ENCODE measurements at places on chromosomes 5 and 9. TPM values are rescaled to one million over a fixed set of nuclear protein-coding genes. Genes with fewer than 3 reads are reported as not detected.
A peak's percentile ranks its signal among the peaks of the same experiment; 100 is the strongest.

Gene TUBB4B
- total RNA-seq: 599 TPM

DNA sequence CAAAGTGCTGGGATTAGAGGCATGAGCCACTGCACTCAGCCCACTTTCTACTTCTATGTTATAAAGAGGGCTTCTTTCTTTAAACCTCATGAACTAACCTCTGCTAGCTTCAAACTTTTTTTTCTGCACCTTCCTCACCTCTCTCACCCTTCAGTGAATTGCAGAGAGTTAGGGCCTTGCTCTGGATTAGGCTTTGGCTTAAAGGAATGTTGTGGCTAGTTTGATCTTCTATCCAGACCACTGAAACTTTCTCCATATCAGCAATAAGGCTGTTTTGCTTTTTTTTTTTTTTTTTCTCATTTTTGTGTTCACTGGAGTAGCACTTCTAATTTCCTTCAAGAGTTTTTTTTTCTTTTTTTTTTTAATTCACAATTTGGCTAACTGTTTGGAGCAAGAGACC is 216.4 kb upstream of the MAP3K1 start:
- no peaks in the 10 kb centered on the region for H3K27me3 ChIP-seq
- no peaks in the 10 kb centered on the region for H3K4me1 ChIP-seq
- H3K27ac ChIP-seq: no peak overlapping the region
- H3K36me3 ChIP-seq: no peaks in the 10 kb centered on the region
- DNase-seq: no peak

Gene SLC6A18
- total RNA-seq: not detected

Gene EMB
- total RNA-seq: 5.4 TPM

Gene PCDHGB7
- 0.44 TPM for total RNA-seq

DNA sequence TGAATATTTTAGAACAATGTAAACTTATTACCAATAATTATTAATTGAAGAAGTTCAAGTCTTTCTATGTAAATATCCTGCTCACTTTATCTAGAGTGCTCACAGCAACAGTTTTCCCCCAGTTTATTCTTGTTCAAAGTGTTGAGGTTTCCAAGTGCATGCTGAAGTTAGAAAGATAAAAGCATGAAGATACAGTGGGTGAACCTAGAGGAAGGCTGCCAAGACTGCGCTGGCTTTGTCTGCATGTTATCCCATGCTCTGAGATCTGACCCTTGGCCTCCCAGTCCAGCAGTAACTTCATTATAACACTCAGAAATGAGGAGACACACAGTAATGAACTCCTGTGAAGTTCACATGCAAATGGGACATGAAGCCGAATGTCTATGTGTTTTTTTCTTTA is 76.0 kb upstream of the PIP5K1B start:
- no peak for DNase-seq
- no peak overlapping the region for H3K27ac ChIP-seq
- H3K4me1 ChIP-seq: no peaks in the 10 kb centered on the region
- peaks cover 65% of the 10 kb centered on the region for H3K27me3 ChIP-seq
- no peaks in the 10 kb centered on the region for H3K36me3 ChIP-seq

GRCh38 chr9:112097712-112098688 is 77.1 kb downstream of the SUSD1 start:
- peak; percentile 75 for DNase-seq
- H3K27me3 ChIP-seq: no peaks in the 10 kb centered on the region
- no peak overlapping the region for H3K27ac ChIP-seq
- H3K4me1 ChIP-seq: no peaks in the 10 kb centered on the region
- no peak overlapping the region for H3K4me3 ChIP-seq

Gene KIAA0825
- total RNA-seq: 0.23 TPM

Gene ACTBL2
- total RNA-seq: 0.12 TPM

Gene ZBTB5
- total RNA-seq: 6.4 TPM

- H3K4me3 ChIP-seq: no peak overlapping the region
- no peak for DNase-seq
- no peaks in the 10 kb centered on the region for H3K27me3 ChIP-seq
- no peak overlapping the region for H3K27ac ChIP-seq
Measured at GRCh38 chr9:124372038-124372437, 43.2 kb downstream of the PSMB7 start.

Gene ZNF366
- not detected for total RNA-seq

- H3K4me3 ChIP-seq: no peak overlapping the region
- H3K27me3 ChIP-seq: peaks cover 8% of the 10 kb centered on the region
- no peak for DNase-seq
Measured at GRCh38 chr9:130943777-130944176, 4.7 kb upstream of the FIBCD1 start.

DNA sequence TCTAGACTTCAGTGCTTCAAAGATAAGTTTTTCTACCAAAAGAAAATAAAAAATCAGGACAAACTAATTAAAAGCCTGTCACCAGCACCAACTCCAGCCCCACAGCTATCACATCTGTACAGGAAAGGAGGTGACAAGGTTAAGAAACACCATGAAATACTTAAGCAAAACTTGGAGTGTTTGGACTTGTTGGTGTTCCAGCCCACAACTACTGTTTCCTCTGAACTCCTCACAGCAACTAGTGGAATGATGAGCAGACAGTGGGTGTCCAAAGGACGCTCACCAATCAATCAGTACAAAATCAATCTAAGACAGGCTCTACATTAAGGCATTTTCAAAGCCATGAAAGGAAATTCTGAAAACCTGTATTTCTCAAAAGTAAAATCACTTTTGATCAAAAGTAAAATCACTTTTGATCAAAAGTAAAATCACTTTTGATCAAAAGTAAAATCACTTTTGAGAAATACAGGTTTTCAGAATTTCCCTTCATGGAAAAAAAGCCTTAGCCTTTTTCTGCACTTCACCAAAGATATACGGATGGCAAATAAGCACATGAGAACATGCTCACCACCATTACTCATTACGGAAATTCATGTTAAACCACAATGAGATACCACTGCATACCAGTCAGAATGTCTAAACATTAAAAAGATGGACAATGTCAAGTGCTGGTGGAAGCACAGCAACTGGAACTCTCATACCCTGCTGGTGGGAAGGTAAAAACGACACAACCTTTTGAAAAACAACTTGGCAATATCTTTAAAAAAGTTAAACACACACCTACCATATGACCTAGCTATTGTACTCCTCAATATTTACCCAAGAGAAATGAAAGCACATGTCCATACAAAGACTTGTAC is 79.7 kb downstream of the MED27 start:
- H3K27me3 ChIP-seq: no peaks in the 10 kb centered on the region
- no peak overlapping the region for H3K4me3 ChIP-seq
- H3K4me1 ChIP-seq: peaks cover 24% of the 10 kb centered on the region
- DNase-seq: peak; percentile 77

- H3K36me3 ChIP-seq: no peaks in the 10 kb centered on the region
- no peak overlapping the region for H3K4me3 ChIP-seq
- 0 out of 2 replicates have a peak, but pooled peaks cover 4% of the 10 kb centered on the region for H3K4me1 ChIP-seq
- H3K27me3 ChIP-seq: no peaks in the 10 kb centered on the region
- no peak for DNase-seq
Measured at GRCh38 chr5:132181011-132181629, 46.5 kb downstream of the P4HA2 start.

DNA sequence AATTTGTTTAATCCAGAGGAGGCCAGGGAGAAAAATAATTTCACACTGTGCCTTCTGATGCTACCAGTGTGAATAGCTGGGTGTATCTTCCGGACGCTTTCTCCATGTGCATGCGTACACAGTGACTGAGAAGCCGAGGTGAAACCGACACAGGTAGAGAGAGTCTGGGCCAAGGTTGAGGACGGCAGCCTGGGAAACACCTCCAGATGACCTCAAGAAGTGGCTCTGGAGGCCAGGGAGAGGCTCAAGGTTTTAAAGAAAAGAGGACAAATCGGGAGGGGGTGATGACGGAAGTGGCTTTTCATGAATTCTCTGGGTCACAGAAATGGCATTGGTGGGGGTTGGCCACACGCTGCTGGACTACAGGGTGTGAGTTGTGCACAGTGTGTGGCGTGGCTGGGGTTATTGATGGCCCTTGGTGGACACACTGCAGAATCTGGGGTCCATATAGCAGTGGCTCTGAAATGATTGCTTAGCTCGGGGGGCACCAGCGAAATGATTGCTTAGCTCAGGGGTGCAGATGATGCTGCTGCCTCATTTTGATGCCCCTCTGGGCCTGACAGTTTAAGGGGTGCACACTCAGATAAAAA is 34.1 kb upstream of the LRRC14B start:
- no peak overlapping the region for H3K27ac ChIP-seq
- peaks cover 35% of the 10 kb centered on the region for H3K4me1 ChIP-seq
- no peak overlapping the region for H3K4me3 ChIP-seq
- H3K27me3 ChIP-seq: no peaks in the 10 kb centered on the region

Gene PHF24
- total RNA-seq: not detected

DNA sequence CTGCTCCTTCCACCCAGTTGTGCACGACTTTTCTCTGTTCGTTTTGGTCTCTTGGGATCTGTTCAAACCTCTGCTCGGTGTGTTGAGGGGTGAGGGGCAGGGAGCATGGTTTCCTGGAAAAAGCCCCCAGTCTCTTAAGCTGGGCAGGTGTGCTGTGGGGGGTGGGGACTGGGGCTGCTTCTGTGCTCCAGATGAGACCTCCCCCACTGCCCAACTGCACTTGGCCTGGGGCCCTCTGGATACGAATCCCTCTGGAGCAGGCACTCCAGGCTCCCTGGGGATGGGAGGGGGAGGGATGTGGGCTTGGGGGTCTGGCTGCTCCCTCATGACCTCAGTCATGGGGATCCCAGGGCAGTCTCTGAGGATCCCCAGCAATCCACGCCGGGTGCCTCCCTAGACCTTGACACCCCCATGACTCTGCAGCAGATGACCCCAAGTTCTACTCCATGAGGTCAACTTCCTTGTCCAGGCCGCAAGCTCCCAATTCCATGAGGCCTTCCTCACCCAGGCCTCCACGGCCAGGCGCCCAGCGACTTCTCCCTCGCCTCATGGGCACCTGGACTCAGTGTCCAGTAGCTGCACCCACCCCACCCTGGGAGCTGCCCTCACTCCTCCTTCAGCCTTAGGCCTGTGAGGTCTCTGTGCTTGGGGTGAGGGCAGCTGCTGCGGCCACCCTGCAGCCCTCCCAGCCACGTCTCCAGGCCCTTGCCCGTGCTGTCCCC is 5.9 kb upstream of the AHRR start:
- H3K27me3 ChIP-seq: no peaks in the 10 kb centered on the region
- H3K4me1 ChIP-seq: peaks cover 20% of the 10 kb centered on the region
- no peak overlapping the region for H3K4me3 ChIP-seq
- peaks cover 15% of the 10 kb centered on the region for H3K36me3 ChIP-seq
- H3K27ac ChIP-seq: no peak overlapping the region

DNA sequence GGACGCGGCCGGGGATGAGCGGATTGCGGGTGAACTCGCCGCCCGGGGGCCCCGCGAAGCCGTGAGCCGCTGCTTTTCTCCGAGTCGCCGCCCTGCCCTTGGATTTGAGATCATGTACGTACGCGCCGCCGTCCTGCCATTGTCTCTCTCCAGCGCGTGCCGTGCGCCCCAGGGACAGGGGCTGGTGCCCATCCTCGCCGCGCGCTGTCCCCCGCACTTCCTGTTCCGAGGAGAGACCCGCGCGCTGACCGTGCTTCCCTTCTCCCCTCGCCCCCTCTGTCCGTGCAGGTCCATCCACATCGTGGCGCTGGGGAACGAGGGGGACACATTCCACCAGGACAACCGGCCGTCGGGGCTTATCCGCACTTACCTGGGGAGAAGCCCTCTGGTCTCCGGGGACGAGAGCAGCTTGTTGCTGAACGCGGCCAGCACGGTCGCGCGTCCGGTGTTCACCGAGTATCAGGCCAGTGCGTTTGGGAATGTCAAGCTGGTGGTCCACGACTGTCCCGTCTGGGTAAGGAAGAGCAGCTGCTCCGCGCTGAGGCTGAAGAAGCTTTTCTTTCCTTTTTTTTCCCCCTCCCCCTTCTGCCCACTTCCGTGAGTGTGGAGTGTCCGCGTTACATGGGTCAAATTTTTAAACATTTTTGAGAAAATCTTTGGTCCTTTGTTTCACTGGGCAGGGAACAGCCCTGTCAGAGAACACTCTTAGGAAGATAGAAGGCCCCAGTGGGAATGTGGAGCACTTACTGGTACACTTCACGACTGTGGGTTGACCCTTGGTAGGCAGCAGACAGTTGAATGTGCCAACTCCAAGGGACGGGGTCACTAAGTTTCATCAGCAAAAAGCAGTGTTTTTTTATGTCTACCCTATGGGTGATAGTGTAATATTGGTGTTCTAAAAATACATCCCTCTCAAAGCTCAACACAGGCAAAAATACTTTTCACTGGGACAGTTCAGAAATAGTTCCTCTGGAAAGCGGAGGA is 727 bp downstream of the RHOBTB3 start:
- H3K4me3 ChIP-seq: peak overlapping the region; percentile 90
- H3K36me3 ChIP-seq: no peaks in the 10 kb centered on the region
- no peaks in the 10 kb centered on the region for H3K27me3 ChIP-seq
- H3K27ac ChIP-seq: no peak overlapping the region

Gene CDHR2
- total RNA-seq: not detected

DNA sequence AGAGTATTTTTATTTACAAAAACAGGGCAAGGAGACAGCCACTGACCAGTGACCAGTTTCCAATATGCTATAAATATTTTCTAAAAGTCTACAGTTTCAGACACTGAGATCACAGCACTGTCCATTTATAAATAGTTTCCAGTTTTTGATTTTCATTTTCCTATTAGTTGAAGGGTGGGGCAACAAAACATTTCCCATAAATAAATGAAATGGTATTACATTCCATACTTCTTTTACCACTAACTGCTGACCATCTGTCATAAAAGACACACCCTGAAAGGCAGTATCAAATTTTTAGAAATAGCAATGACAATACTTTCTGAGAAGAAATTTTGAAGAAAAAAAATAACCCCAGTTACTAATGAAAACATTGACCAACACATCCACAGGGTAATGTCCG is 126.7 kb downstream of the ARSB start:
- no peak for DNase-seq
- H3K4me3 ChIP-seq: no peak overlapping the region
- H3K27me3 ChIP-seq: no peaks in the 10 kb centered on the region
- no peaks in the 10 kb centered on the region for H3K4me1 ChIP-seq
- no peaks in the 10 kb centered on the region for H3K36me3 ChIP-seq

Gene SPINK4
- not detected for total RNA-seq

- H3K27me3 ChIP-seq: no peaks in the 10 kb centered on the region
- no peak overlapping the region for H3K27ac ChIP-seq
- no peak for DNase-seq
- H3K4me1 ChIP-seq: no peaks in the 10 kb centered on the region
- no peaks in the 10 kb centered on the region for H3K36me3 ChIP-seq
Measured at GRCh38 chr9:124496075-124496449, 11.1 kb downstream of the NR5A1 start.

Gene CSF1R
- not detected for total RNA-seq

Gene CARD6
- total RNA-seq: 1.3 TPM

Gene TLX3
- not detected for total RNA-seq

Gene DAPK1
- not detected for total RNA-seq

DNA sequence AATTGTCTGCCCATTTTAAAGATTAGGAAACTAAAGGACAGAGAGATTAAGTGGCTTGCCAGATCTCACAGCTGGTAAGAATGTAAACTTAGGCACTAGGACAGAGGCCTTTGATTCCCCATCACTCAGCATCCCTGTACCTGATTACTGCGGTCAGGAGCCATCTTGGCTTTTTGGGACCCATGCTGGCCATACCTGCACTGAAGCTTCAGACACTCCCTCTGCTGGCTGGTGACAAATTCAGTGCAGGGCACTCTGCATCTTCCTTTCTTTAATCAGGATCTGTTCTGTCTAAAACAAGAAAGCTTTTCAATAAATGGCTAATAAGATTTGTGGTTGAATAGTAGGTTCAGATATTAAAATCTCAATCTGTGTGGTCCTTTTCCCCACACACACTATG is 215.5 kb upstream of the RORB start:
- no peaks in the 10 kb centered on the region for H3K4me1 ChIP-seq
- DNase-seq: peak; percentile 1
- H3K36me3 ChIP-seq: no peaks in the 10 kb centered on the region
- H3K27me3 ChIP-seq: no peaks in the 10 kb centered on the region
- no peak overlapping the region for H3K4me3 ChIP-seq

Gene BRD8
- 35.6 TPM for total RNA-seq

Data from PC-3 (cell line).